Fibroblast of the conjunctiva (primary cell): ENCODE measurements at places on chromosomes 5 and 9.

DNA sequence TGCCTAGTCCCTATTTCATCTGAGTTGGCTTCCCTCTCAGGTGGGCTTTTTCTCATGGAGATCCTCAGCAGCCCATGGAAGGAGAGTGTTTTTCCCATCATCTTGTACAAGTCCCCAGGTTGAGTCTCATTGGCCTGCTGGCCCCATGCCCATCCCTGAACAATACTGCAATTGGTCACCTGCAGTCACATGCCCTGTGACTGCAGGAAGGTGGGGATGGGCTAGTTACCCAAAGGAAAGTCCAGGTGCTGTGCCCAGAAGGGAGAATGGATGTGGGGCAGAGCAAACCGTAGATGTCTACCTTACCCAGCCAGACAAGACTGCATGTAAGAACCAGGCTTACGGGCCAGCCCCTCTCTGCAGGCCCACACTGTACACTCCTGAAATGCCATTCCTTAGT lies 54.0 kb upstream of the SAP30L start:
- DNase-seq, result no peak

GRCh38 chr5:142438573-142438972 lies 113.8 kb upstream of the SPRY4 start:
- no peak for DNase-seq

DNA sequence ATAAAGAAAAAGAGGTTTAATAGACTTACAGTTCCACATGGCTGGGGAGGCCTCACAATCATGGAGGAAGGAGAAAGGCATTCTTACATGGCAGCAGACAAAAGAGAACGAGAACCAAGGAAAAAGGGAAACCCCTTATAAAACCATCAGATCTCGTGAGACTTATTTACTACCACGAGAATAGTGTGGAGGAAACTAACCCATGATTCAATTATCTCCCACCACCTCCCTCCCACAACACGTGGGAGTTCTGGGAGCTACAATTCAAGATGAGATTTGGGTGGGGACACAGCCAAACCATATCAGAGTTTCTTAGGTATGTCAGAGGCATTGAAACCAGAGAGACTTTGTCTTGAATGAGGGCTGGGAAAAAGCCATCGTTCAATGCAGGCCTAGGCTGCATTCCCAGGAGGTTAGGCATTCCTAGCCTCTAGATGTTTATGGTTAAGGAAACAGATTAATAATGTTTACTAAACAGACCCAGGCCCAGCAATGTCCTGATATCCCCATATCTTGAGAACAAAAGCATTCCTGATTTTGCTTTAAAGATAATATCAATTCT lies 7.5 kb upstream of the PAIP1 start:
- no peak for DNase-seq

- DNase-seq, result no peak
Observed at GRCh38 chr5:40691894-40692293, 12.2 kb downstream of the PTGER4 start.

GRCh38 chr9:117063721-117064471 lies 351.0 kb downstream of the ASTN2 start:
- DNase-seq, result no peak
